Coronary artery (tissue), 2 donors: ENCODE measurements at places on chromosomes 16 and 17.

GRCh38 chr17:38926293-38927070 is 1.1 kb downstream of the LASP1NB start:
- no peak for DNase-seq

- DNase-seq, result no peak
Measured at GRCh38 chr17:78117027-78117981, 11.3 kb downstream of the TMC6 start.

- no peak for DNase-seq
Measured at GRCh38 chr17:57499648-57500049, 243.3 kb downstream of the MSI2 start.

GRCh38 chr16:76235426-76235825 is 41.8 kb upstream of the CNTNAP4 start:
- no peak for DNase-seq

DNA sequence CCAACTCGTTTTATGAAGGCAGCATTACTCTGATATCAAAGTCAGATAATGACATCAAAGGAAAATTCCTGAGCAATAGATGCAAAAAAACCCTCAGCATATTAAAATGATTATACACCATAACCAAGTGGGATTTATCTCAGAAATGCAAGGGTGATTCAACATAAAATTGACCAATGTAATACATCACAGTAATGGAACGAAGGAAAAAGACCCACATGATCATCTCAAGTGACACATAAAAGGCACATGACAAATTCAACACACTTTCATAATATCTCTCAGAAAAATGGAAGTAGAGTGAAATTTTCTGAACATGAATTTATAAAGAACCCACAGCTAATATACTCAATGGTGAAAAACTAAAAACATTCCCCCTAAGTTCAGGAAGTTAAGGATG is 118.8 kb downstream of the ITFG1 start:
- DNase-seq, result no peak
